ENCODE measurements at places on chromosomes 3 and 15.

GRCh38 chr3:143295201-143296080 lies 175.9 kb downstream of the CHST2 start:
- no peak for DNase-seq

- DNase-seq: no peak
These were observed 49.5 kb upstream of the TPM1 start for GRCh38 chr15:62993066-62993465.

- no peak for DNase-seq
These were observed 24.2 kb upstream of the ERICH6 start for GRCh38 chr3:150727653-150728502.

- DNase-seq: no peak
These were observed 72.1 kb downstream of the LRIG1 start for GRCh38 chr3:66428733-66429132.

DNA sequence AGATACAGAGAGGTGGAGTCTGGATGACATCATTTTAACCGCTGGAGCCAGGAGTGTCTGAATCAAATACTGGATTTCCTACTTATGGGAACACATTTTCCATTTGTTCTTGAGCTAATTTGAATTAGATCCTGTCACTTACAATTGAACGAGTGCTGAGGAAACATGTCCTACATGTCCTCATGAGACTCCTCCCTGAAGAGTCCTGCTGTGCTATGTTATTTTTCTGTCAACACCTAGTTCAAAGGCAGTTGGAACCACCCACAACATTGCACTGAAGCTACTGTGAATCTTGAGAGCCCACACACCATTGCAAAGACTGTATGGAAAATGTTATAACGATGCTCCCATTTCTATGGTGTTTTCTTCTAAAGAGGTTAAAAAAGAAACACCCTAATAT lies 123.5 kb upstream of the CRBN start:
- no peak for DNase-seq

DNA sequence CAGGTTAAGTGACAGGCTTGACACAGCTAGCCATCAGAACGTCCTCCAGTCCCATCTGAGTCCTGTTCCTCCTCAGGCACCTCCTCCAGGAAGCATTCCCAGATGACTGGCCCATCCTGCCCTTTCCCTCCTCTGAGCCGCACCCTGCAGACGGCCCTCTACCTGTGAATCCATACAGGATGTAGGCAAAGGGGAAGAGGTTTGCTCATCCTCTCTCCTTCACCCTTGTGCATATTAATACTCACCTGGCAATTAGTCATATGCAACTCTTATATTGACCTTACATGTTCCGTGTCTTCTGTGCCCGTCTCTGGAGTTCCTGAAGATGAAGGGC lies 61.9 kb downstream of the SMAD3 start:
- DNase-seq: no peak

DNA sequence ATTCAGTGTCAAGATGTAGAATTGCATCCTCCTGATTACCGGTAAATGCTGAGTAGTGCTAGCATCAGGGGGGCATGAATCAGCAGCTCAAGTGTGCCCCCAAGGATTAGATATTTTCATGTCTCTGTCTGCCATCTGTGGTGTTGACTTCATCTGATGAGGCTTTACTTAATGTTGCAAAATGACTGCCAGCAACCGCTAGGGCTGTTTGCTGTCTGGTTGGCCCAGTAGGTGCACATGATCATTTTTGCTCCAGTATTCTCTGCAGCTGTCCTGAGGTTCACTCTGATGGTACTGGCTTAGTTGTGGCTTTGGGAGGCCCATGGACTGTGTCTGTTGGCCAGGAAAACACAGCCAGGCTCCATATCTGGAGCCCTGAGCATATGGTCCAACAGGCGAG lies 316.4 kb downstream of the SOX2 start:
- no peak for DNase-seq

GRCh38 chr3:8256441-8257071 lies 245.1 kb upstream of the LMCD1 start:
- DNase-seq: no peak

DNA sequence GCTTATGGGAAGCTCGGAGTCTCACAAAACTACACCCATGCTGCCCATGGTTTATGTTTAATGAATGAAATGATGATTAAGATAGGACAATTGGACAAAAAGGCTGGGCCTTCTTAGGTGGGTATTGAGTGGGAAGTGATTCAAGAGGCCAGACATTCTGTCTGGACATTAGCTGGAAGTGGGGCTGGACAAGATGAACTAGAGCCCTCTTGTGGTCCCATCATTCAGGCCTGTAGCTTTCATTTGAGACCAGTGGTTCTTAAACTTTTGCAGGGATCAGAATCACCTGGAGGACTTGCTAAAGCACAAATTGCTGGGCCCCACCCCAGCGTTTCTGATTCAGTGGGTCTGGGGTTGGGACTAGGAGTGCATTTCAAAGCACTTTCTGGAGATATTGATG lies 290.4 kb upstream of the CTDSPL start:
- DNase-seq: no peak

- DNase-seq: peak; percentile 59
These were observed 47.5 kb upstream of the MUC4 start for GRCh38 chr3:195859061-195859845.

GRCh38 chr3:189789432-189789831 lies 158.2 kb downstream of the TP63 start:
- no peak for DNase-seq

GRCh38 chr3:119042162-119042561 lies 7.5 kb upstream of the IGSF11 start:
- DNase-seq: no peak

GRCh38 chr3:53511246-53511645 lies 16.8 kb downstream of the CACNA1D start:
- DNase-seq: no peak

- no peak for DNase-seq
These were observed 32.0 kb downstream of the UBE3A start for GRCh38 chr15:25406846-25407245.

DNA sequence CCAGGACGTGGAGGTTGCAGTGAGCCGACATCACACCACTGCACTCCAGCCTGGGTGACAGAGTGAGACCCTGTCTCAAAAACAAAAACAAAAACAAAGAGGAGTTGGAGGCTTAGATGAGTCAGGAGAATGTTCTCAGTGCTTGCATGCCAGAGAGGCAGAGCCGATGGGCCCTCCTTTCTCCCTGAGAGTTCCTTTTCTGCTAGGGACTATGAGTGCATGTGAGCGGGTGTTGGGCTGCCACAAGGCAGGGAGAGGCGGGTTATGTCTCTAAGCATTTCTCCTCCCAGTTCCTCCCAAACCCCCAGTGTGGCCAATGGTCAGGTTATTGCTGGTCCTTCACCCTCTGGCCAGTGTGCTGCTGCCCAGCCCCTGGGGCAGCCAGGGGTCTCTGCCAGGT lies 45.1 kb downstream of the RTP1 start:
- DNase-seq: no peak

DNA sequence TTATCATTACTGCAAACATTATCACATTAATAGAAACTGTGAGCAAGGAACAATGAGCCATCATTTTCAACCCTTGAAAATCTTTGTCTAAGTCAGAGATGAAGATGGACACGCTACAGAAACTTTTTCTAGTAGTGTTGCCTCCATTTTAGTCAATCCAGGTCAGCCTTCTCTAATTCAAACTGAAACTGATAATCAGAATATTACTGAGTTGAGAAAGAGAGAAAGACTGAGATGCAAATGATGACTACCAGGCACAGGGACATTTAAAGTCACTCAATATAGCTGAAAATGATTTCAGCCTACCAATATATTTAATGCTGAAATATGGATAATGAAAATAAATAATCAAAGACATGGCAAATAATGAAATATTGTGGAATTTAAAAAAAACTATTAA lies 261.4 kb downstream of the GBE1 start:
- no peak for DNase-seq

- DNase-seq: no peak
These were observed 85.9 kb downstream of the FEZF2 start for GRCh38 chr3:62287392-62287927.

GRCh38 chr3:143786219-143787191 lies 61.8 kb downstream of the SLC9A9 start:
- no peak for DNase-seq

DNA sequence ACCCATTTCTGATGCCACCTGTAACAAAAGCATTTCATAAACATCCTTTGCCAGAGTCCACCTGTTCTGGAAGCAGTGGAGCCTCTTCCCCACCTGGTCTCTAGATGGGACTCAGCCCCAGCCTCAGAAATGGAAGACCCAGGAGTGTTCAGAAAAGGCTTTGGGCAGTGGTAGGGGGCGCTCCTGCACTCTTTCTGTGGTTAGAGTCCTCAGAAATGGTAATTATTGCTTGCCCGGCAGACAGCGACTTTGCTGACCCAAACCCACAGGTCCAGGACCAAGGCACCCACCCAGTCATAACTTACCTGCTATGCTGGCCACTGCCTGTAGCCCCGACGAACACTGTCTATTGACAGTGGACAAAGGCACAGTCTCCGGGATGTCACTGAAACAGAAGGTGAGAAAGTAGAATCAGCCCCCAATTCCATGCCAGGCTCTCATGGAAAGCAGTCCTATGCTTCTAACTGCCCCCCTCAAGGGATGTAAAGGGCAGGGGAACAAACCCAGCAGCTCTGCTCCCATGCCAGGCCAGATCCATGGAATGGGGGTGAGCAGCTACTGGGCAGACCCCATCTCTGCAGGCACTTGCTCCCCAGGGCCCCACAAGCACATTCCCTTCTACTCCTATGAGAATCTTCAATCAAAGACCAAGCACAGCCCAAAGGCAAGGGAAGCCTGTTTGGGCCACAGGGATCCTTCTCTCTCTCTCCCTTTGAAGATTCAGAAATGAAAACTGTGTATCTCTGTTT lies 5.1 kb downstream of the ACAA1 start:
- DNase-seq: no peak

GRCh38 chr3:20186600-20187004 lies 596 bp upstream of the SGO1 start:
- no peak for DNase-seq

GRCh38 chr3:42901073-42901415 lies 4.9 kb upstream of the ZNF662 start:
- DNase-seq: no peak

DNA sequence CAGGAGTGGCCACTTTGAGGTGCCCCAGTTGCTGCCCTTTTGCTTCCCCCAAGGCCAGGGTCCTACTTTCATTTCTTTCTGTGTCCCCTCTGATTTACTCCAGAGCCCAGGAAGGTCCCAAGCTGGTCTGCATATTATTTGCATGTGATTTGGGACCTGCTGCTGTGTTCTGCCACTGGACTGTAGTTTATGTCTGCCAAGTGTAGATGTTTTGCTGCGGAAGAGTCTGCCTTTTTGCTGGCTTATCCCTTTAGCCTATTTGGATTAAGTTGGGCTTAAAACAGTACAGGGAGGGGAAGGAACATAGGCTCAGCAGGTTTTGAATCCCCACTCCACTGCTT lies 21.4 kb downstream of the NOX5 start:
- no peak for DNase-seq

- no peak for DNase-seq
These were observed 546.2 kb downstream of the GRM7 start for GRCh38 chr3:7407107-7407506.

GRCh38 chr3:63911509-63911872 lies 692 bp downstream of the SCAANT1 start:
- DNase-seq: no peak

DNA sequence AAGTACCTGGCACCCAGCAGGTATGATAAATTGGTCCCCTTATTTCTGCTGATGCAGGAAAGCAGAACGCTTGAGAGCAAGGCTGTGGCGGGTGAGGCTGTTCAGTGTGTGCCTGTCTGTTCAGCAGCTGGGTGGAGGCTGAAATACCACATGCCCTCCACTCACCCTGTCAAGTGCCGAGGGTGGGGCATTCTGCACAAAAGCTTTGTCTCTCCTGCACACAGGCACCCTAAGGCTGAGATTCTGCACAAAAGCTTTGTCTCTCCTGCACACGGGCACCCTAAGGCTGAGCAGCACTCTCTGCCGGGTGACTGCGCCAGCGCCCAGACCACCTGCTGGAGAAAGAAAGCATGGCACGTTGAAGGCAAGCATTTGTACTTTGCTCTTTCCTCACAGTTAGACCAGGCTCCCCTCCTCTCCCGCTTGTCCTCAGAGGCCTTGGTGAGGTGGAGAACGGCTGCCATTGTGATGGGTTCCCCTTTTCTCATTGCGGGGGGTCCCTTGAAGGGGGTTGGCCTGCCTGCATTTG lies 97.5 kb downstream of the BDH1 start:
- DNase-seq: no peak

DNA sequence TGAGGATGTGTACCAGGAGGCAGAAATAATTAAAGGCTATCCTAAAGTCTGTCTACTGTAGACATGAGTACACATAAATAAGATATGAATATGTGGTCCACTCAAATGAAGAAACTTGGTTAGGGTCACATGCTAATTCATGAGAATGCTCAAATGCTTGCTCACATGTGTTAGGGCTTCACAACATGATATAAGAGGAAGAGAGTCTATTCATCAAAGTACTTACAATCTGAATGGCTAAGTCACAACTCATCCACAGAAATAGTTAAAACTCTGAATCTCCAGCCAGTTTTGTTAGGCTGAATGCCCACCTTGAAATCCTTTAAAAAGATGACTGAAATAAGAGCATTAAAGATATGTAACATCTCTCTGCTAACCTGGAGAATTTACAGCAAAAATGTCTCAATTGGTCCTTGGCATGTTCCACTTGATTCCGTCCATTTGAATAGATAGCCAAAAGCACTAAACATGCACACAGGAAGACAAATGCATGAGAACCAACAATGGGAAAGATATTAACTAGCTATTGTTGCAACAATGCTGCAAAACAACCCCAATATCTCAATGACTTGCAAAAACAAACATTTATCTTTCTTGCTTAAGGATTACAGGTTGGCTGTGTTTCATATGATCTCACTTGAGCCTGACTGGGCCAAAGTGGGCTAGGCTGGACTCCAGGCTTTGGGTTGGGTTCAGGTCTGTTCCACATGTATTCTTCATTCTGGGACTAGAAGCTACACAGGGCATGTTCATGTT lies 10.6 kb upstream of the TBC1D5 start:
- DNase-seq: no peak

- DNase-seq: no peak
These were observed 15.9 kb upstream of the PIAS1 start for GRCh38 chr15:68038246-68038645.

DNA sequence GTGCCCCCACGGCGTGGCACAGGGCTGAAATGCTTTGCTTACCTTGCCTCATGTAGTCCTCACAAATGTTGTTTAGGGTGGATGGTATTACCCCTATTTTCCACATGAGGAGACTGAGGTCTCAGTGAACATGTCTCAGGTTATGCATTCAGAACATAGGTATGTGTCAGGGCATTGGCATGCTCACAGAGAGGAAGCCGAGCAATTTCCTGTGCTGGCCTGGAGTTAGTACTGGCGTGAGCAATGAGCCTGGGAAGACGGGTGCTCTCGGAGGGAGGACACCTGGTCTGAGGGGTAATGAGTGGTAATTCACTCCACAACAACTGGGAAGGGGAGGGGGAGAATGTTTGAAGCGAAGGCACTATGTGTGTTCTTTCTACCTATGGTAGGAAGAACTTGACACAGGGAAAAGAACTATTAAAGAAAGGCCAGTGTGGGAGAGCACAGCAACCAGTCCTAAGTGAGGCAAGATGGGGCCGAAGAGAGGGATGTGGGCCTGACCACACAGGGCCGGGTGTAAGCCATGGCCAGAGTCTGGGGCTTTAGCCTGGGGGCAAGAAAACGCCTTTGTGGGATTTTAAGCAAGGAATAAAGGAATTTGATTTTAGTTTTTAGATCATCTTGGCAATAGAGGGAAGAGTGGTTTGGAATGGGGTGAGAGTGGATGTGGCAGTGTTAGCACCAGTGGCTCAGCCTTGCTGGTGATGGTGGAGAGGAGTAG lies 4.9 kb upstream of the FAM131A start:
- no peak for DNase-seq

Measured in central memory CD4-positive, alpha-beta T cell (primary cell).